AG10803 (cell line): ENCODE measurements at places on chromosomes 3 and 15.

GRCh38 chr3:177946497-177946896 is 589.7 kb upstream of the KCNMB2 start:
- peak; percentile 32 for DNase-seq

DNA sequence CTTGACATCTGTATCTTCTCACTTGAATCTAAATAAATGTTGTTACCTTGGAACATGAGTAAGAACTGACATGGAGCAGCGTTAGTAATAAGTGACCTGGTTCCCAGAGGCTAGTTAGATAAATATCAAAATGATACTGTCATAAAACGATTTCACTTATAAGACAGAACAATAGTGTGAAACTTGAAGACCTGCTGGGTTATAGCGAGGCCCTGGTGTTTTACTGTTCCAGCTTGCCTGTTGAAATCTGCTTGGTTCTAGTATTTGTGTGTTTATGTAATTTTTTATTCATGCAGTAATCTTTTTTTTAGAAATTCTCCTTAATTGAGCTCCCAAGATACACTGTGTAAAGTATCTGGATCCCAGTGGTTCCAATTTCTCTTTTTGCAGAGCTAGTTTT is 129.4 kb downstream of the CACNA2D3 start:
- no peak for DNase-seq

DNA sequence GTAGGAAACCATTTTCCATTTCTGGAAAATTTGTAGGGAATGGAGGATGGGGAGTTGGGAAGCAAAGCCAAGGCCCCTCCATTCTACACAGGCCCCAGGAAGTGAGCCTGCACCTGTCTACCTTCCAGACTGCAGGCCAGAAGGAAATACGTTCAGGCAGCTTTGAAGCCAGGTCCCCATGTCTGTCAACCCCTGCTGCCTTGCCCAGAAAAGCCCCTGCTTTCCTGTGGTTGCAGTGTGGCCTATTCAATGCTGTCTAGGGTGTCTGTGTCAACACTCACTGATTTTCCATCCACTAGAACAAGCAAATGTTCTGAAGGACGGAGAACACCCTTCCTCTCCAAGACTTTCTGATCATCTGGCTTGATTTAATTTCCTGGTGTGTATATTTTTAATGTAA is 281.9 kb downstream of the TLE3 start:
- no peak for DNase-seq

GRCh38 chr15:53591041-53591440 is 168.4 kb downstream of the WDR72 start:
- no peak for DNase-seq

GRCh38 chr3:22994781-22995180 is 208.3 kb upstream of the UBE2E2 start:
- DNase-seq: peak; percentile 5

GRCh38 chr3:127389420-127389819 is 101.6 kb upstream of the PRR20G start:
- DNase-seq: peak; percentile 2
